ENCODE measurements at places on chromosomes 5 and 9. TPM values are rescaled to one million over a fixed set of nuclear protein-coding genes. Genes with fewer than 3 reads are reported as not detected.

DNA sequence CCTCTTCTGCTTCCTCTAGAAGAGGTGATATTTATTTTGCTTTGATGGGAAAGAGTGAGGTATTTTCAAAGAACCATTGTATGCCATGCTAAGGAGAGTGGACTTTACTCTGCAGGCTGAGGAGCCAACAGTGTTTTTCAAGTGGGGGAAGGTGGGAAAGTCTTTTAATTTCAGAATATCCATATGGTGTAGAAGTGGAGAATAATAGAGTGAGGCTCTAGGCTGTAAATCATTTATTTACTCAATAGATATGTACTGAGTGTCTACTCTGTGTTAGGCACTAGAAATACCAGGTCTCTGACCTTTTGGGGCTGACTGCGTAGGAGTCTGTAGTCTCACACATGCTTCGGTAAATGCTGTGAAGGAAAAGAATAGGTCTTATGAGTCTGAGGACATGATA is 30.7 kb upstream of the TENT2 start:
- H3K36me3 ChIP-seq, result no peaks in the 10 kb centered on the region
- H3K4me3 ChIP-seq, result no peak overlapping the region
- no peaks in the 10 kb centered on the region for H3K4me1 ChIP-seq
- no peaks in the 10 kb centered on the region for H3K27me3 ChIP-seq
- no peak overlapping the region for H3K27ac ChIP-seq

The STPG3 gene
- total RNA-seq, result 0.36 TPM

GRCh38 chr9:10700915-10701314 is 88.1 kb upstream of the PTPRD start:
- H3K27me3 ChIP-seq, result no peaks in the 10 kb centered on the region
- no peak overlapping the region for H3K27ac ChIP-seq
- no peak for DNase-seq

DNA sequence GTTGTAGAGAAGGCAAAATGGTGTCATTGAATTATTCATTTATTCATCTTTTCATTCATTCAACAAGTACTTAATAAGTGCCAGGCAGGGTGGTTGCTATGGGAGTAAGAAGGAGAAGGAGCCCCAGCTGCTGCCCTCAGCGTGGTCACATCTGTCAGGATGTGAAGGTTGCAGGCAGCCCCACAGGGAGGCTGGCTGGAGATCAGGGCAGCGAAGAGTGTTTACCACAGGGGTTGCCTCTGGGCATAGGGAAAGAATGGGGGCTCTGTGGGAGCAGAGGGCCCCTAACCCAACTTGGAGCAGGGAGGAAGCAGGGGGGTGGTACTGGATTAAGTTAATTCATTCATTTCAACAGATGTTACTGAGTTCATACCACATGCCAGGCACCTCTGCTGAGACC is 6.0 kb downstream of the PCDH12 start:
- no peaks in the 10 kb centered on the region for H3K4me1 ChIP-seq
- no peak for DNase-seq
- H3K27ac ChIP-seq, result no peak overlapping the region
- no peaks in the 10 kb centered on the region for H3K36me3 ChIP-seq
- H3K4me3 ChIP-seq, result no peak overlapping the region
- H3K27me3 ChIP-seq, result peaks cover 5% of the 10 kb centered on the region

The C5orf52 gene
- total RNA-seq, result not detected

- H3K4me1 ChIP-seq, result peaks cover 25% of the 10 kb centered on the region
- H3K27me3 ChIP-seq, result no peaks in the 10 kb centered on the region
- peak overlapping the region; percentile 55 for H3K27ac ChIP-seq
Measured at GRCh38 chr5:32170303-32171151, 3.6 kb downstream of the GOLPH3 start.

DNA sequence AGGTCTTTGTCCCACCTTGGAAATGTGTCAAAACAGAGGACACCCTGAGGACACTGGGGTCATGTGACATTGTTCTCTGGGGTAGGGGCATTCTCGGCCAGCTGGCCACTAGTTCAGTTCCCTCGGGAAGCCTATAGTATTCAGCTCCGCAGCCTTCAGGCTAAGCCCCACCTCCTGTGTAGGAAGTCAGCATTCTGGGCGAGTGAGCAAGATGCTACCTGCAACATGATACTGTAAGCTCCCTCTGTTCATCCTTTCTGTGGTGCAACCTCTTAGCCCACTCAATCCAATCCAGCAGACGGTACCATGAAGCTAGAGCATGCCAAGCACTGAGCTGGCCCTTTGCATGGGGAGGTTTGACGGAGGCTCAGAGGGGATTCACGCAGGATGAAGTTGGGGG is 5.3 kb downstream of the NTNG2 start:
- H3K27me3 ChIP-seq, result peaks cover 64% of the 10 kb centered on the region
- no peaks in the 10 kb centered on the region for H3K36me3 ChIP-seq
- DNase-seq, result peak; percentile 76
- H3K27ac ChIP-seq, result no peak overlapping the region
- H3K4me1 ChIP-seq, result peaks cover 7% of the 10 kb centered on the region

- no peaks in the 10 kb centered on the region for H3K4me1 ChIP-seq
- H3K27me3 ChIP-seq, result no peaks in the 10 kb centered on the region
- H3K27ac ChIP-seq, result no peak overlapping the region
- DNase-seq, result no peak
- no peak overlapping the region for H3K4me3 ChIP-seq
Measured at GRCh38 chr5:64570395-64570996, 64.7 kb downstream of the RGS7BP start.

- no peak for DNase-seq
- H3K4me1 ChIP-seq, result no peaks in the 10 kb centered on the region
- H3K36me3 ChIP-seq, result no peaks in the 10 kb centered on the region
Measured at GRCh38 chr5:149237662-149238061, 34.0 kb upstream of the AFAP1L1 start.

- DNase-seq, result no peak
- no peak overlapping the region for H3K4me3 ChIP-seq
- H3K36me3 ChIP-seq, result no peaks in the 10 kb centered on the region
- H3K27ac ChIP-seq, result no peak overlapping the region
- H3K27me3 ChIP-seq, result peaks cover 2% of the 10 kb centered on the region
- H3K4me1 ChIP-seq, result peaks cover 17% of the 10 kb centered on the region
Measured at GRCh38 chr5:142065273-142065672, 43.3 kb upstream of the NDFIP1 start.

GRCh38 chr9:94807556-94807955 is 81.1 kb downstream of the AOPEP start:
- peaks cover 3% of the 10 kb centered on the region for H3K36me3 ChIP-seq
- H3K27me3 ChIP-seq, result no peaks in the 10 kb centered on the region
- H3K27ac ChIP-seq, result peak overlapping the region; percentile 89
- no peak overlapping the region for H3K4me3 ChIP-seq
- peaks cover 45% of the 10 kb centered on the region for H3K4me1 ChIP-seq

The CCDC69 gene
- 10.5 TPM for total RNA-seq

DNA sequence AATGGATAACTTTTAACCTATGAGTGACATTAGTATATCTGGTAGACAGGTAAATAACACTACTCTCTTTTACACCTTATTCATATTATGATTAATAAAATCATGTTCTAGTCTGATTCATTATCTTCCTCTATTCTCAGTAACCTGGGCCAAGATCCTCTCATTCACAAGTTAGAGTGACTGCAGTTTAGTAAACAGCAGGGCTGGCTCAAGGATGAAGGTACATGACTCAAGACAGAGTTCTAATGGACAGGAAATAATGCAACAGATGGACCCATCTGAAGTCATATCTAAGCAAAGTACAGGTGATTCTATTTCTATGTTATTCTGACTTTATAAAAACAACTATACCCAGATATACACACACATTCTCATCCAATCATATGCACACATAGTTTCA is 582.5 kb upstream of the CDH18 start:
- no peak overlapping the region for H3K4me3 ChIP-seq
- no peaks in the 10 kb centered on the region for H3K36me3 ChIP-seq
- no peak for DNase-seq
- H3K27ac ChIP-seq, result no peak overlapping the region
- no peaks in the 10 kb centered on the region for H3K27me3 ChIP-seq
- H3K4me1 ChIP-seq, result no peaks in the 10 kb centered on the region

GRCh38 chr5:112346411-112347044 is 72.5 kb downstream of the EPB41L4A start:
- no peaks in the 10 kb centered on the region for H3K36me3 ChIP-seq
- H3K27ac ChIP-seq, result no peak overlapping the region
- no peak for DNase-seq
- H3K27me3 ChIP-seq, result no peaks in the 10 kb centered on the region
- no peak overlapping the region for H3K4me3 ChIP-seq

DNA sequence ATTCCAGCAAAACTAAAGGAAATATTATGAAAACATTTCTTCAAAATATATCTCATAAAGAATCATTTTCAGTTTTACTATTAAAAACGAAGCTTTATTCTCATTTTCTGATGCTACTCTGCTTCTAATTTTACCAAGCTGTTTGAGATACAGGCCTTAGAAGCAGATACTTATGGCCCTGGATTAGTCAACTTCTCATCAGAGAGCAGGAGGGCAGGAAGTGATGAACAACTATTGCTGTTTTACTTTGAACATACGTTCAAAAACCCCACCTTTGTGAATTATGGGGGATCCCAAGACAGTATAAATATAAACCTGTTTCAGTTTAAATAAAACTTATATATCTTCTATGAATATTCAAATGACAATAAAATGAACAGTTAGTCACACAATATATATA is 16.0 kb downstream of the MPDZ start:
- DNase-seq, result no peak
- peaks cover 35% of the 10 kb centered on the region for H3K4me1 ChIP-seq
- no peaks in the 10 kb centered on the region for H3K27me3 ChIP-seq
- H3K36me3 ChIP-seq, result no peaks in the 10 kb centered on the region
- H3K4me3 ChIP-seq, result no peak overlapping the region

DNA sequence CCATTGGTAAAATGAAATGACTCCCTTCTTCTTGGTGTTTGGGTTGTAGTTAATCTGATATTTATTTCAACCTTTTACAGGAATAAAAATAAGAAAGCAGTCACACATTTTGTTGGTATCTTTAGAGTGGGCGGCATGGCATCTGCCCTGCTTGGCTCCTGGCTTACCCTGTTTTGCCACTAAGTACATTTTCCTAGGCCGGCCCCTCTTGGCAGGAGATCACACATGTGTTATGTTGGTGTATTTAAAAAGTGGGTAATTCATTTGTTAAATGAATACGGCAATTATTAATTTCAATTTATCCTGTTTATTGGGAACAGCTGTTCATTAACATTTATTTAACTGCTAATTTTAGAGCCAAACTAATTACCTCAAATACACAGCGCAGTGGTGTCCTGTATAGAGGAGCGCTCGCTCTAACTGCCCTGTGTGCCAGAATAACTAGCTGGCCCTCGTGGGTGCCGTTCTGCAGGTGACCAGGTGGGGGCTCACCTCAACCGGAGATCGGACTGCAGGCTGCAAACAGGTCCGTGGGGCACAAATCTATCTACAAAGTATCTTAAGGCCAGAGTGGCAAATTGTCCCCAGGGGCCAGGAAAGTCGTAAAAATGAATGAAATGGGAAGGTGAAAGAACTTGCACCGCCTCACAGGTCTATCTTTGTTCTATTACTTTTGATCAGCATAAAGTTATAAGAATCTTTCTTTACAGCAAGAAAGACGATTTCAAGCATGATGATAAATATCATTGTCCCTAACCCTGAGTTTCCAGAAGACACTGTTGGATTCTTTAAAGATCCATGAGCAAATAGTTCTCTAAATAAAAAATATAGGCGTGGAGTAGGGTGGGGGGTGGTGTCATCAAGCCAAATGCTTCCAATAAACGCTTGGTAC is 26.2 kb upstream of the GPR151 start:
- no peak overlapping the region for H3K27ac ChIP-seq
- peak; percentile 59 for DNase-seq
- no peaks in the 10 kb centered on the region for H3K36me3 ChIP-seq
- no peaks in the 10 kb centered on the region for H3K27me3 ChIP-seq

- H3K36me3 ChIP-seq, result no peaks in the 10 kb centered on the region
- DNase-seq, result no peak
- no peak overlapping the region for H3K27ac ChIP-seq
- no peaks in the 10 kb centered on the region for H3K27me3 ChIP-seq
- H3K4me1 ChIP-seq, result no peaks in the 10 kb centered on the region
Measured at GRCh38 chr5:52443187-52443586, 344.5 kb upstream of the ITGA1 start.

The SPATA31D4 gene
- total RNA-seq, result not detected

DNA sequence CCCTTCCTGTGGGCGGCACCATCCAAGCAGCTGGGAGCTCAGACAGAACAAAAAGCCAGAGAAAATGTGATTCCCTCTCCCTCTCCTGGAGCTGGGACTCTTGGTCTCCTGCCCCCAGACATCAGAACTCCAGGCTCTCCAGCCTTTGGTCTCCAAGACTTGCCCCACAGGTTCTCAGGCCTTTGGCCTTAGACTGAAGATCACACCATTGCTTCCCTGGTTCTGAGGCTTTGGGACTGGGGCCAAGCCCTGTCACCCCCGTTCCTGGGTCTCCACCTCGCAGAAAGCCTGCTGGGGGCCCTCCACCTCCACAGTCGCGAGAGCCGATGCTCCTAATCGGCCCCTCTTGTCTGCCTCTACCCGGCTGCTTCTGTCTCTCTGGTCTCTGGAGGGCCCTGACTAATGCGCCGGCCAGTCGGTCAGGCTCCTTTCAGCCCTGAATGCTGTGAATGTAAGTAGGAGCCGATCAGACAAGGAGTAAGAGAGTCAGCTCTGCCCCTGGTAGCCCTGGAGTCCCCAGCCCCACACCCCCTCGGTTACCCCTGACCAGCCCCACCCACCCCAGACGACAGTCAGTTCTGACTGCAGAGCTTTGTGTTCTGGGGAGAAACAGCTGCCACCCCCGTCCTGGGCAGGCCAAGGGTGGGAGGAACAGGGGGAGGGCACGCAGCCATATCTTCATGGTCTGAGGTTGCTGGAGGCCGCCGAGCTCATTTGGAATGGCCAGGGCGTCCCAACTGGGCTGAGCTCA is 57.5 kb downstream of the VAV2 start:
- H3K36me3 ChIP-seq, result peaks cover 12% of the 10 kb centered on the region
- H3K27me3 ChIP-seq, result no peaks in the 10 kb centered on the region
- peak overlapping the region; percentile 69 for H3K27ac ChIP-seq
- H3K4me3 ChIP-seq, result peak overlapping the region; percentile 51
- H3K4me1 ChIP-seq, result peaks cover 40% of the 10 kb centered on the region

GRCh38 chr5:96506376-96506775 is 73.3 kb upstream of the PCSK1 start:
- H3K27ac ChIP-seq, result no peak overlapping the region
- no peak for DNase-seq
- no peaks in the 10 kb centered on the region for H3K36me3 ChIP-seq
- H3K4me3 ChIP-seq, result no peak overlapping the region

The SUSD3 gene
- total RNA-seq, result 0.36 TPM

DNA sequence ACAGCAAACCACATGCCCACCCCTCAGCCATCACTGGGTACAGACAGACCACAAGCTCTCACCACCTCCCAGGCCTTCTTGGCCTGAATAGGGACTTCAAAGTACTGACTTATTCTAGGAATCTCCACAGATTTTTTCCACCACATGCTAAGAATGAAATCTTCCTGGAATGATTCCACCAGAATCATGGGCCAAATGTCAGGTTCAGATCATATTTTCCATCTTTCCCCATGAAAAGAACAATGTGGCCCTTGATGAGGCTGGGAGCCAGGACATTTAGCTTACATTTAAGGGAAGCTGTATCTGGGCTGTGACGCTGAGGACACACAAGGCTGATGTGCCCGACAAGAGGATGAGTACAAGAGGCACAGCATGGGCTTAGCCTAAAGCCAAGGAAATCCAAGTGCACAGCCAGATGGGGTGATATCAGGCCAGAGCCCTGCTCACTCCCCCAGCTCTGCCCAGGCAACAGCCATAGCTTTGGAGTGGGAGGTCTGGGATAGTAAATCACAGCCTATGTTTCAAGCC is 28.1 kb downstream of the ACSL6 start:
- H3K27me3 ChIP-seq, result peaks cover 3% of the 10 kb centered on the region
- no peaks in the 10 kb centered on the region for H3K4me1 ChIP-seq
- H3K36me3 ChIP-seq, result no peaks in the 10 kb centered on the region
- DNase-seq, result no peak
